ENCODE measurements at places on chromosomes 3 and 15. TPM values are rescaled to one million over a fixed set of nuclear protein-coding genes. Genes with fewer than 3 reads are reported as not detected.

DNA sequence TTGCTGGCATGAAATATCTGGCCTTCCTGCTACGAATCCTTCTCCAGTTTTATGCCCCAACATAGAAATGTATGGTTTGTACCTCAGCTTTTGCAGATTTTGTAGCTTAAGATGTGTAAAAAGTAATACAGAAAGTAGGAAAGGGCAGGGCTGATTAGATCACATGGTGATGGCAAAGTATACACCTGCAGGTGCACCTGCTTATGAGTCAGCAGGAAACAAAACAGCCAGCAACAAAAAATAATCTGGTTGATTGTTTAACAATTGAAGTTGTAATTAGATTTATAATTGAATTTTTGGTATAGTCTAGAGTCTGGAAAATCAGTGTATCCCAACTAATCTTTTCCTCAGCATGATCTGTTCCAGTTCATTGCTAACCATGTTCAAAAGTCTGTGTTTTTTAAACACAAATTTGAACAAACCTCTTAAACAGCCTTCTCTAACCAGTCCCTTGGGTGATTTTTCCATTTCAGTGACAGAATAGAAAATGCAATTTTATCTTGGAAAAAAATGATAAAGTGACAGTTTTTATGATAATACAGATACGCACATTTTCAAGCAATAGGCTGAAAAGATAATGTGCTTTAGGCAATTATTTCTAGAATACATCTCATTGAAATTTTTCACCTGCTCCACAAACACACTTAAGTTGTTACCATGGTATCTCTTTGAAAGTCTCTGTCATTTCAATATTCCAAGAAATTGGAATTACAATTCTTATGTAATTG, 477.4 kb downstream of the NAALADL2 start:
- H3K27ac ChIP-seq = no peak overlapping the region
- H3K36me3 ChIP-seq = peaks cover 24% of the 10 kb centered on the region
- H3K4me1 ChIP-seq = peaks cover 63% of the 10 kb centered on the region
- no peak overlapping the region for H3K4me3 ChIP-seq
- H3K27me3 ChIP-seq = peaks cover 4% of the 10 kb centered on the region
- DNase-seq = no peak

- H3K4me1 ChIP-seq = no peaks in the 10 kb centered on the region
- DNase-seq = no peak
- no peaks in the 10 kb centered on the region for H3K27me3 ChIP-seq
- no peak overlapping the region for H3K4me3 ChIP-seq
- no peaks in the 10 kb centered on the region for H3K36me3 ChIP-seq
Observed at GRCh38 chr3:181855825-181856224, 144.1 kb downstream of the SOX2 start.

The ALS2CL gene
- 2.4 TPM for total RNA-seq

DNA sequence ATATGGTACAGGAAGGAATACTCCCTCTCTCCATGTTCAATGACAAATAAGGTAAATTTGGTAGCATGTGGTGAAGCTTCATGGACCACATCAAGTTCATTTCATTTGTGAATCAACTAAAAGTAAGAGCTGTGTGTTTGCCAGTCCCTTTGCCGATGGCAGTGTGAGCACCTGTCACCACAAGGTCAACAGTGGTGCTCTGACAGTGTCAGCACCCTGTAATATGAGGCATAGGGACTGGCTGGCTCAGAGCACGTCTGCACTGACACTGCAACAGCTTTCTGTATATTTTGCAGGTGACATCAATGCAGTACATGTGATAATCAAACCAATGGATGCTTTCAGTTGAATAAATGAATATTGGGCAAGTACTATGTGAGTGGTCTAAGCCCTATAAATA, 852.4 kb downstream of the TUSC7 start:
- H3K4me3 ChIP-seq = no peak overlapping the region
- no peaks in the 10 kb centered on the region for H3K36me3 ChIP-seq
- H3K27ac ChIP-seq = no peak overlapping the region
- no peaks in the 10 kb centered on the region for H3K27me3 ChIP-seq
- DNase-seq = no peak

The PLIN1 gene
- total RNA-seq = not detected

- DNase-seq = no peak
- no peak overlapping the region for H3K27ac ChIP-seq
Observed at GRCh38 chr3:57383406-57383805, 90.9 kb upstream of the ASB14 start.
